Activated CD4-positive, alpha-beta memory T cell treated with anti-CD3 and anti-CD28 coated beads for 36 hours (primary cell): ENCODE measurements at places on chromosomes 13 and 19.

DNA sequence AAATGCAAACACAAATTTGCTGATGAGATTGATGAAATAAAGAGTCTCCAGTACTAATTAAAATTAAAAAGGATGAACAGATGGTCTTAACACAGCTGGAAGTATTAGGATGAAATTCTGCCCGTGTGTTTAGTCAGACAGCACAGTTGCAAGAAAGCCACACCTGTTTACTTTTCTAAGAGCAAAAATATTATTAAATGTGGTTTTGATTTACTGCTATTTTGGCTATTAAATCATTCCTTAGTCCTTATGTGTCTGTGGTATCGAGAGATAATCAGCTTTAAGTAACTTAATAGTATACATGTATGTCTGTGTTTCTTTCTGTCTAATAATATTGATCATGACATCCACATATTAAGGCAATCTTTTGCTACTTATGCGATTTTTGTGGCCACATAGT lies 494.9 kb downstream of the GPC6 start:
- DNase-seq = no peak

GRCh38 chr13:44429311-44429710 lies 55.7 kb downstream of the SERP2 start:
- DNase-seq = no peak

- DNase-seq = no peak
These were observed 18.5 kb downstream of the KCNRG start for GRCh38 chr13:50033725-50034124.

- no peak for DNase-seq
These were observed 708 bp upstream of the ESD start for GRCh38 chr13:46797501-46798237.

DNA sequence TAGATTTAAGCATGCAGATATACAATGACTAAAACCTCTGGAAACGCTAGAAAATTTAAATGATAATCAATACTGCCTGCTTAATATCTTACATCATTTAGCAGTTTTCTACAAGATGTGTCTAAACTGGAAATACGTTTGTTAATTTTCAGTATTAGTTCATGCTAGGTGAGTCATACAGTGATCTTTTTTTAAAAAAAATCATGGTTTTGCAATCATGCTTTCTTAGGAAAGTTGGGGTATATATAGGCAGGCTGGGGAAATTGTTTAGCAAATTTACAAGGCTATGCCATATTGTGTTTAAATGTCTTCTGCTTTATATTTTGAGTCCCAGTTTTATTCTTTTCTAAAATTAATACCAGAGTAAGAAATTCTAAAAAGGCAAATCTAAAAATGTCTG lies 245.4 kb upstream of the SPRY2 start:
- no peak for DNase-seq

- DNase-seq = peak; percentile 42
These were observed 227.2 kb downstream of the FOXO1 start for GRCh38 chr13:40438999-40439797.

DNA sequence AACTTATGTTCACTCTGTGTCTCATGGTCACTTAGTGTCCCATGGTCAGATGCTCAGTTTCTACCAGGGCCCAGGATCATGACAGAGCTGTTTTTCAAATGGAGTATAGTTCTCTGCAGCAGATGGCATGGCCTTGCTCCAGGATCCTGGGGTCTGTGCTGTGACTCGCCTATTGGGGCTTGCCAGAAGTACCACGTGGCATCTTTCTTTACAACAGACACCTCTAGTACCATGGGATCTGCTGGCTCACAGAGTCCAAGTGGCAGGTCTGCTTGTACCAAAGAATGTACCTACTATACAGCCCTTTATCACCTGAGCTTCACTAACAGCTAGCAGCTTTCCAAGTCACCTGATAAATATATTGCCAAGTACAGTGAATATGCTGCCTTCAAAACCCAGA lies 6.0 kb upstream of the RNF6 start:
- no peak for DNase-seq

GRCh38 chr19:10871711-10872545 lies 575 bp downstream of the CARM1 start:
- DNase-seq = peak; percentile 37

DNA sequence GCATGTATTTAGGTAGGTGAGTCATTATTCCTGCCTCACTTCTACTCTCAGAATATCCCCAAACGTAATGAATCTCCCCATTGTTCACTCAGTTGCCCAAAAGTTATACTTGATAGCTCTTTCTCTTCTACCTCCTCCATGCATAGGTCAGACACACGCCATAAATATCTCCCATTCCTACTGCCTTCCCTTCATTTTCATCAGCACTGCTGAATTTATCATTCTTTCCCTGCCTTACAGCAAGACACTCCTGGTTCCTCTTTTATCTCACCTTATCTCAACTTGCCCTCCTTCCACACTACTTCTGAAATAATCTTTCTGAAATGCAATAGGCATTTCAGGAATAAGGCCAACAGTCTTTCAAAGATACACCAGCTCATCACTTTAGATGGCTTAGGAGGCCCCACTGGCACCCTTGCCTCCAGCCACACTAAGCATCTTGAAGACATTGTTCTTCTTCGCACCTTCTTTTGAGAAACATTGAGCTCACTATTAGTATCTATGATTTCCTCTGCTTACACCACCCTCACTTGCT lies 333.9 kb downstream of the MYO16 start:
- DNase-seq = no peak

DNA sequence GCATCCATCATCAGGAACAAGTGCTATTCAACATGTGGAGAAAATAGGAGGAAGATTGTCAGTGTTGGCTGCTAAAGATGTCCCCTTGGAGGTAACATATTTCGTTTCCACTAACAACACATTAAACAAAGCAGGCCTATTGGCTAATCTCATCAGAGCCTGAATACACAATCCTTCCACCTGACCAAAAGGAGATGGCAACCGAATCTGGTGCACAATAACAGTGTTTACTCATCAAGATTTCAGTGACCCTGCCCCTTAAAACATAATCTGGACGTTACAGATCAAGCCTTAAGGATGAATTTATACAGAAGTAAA lies 582.5 kb downstream of the EFNB2 start:
- DNase-seq = no peak

- no peak for DNase-seq
These were observed 102.7 kb downstream of the SLAIN1 start for GRCh38 chr13:77800219-77800618.

DNA sequence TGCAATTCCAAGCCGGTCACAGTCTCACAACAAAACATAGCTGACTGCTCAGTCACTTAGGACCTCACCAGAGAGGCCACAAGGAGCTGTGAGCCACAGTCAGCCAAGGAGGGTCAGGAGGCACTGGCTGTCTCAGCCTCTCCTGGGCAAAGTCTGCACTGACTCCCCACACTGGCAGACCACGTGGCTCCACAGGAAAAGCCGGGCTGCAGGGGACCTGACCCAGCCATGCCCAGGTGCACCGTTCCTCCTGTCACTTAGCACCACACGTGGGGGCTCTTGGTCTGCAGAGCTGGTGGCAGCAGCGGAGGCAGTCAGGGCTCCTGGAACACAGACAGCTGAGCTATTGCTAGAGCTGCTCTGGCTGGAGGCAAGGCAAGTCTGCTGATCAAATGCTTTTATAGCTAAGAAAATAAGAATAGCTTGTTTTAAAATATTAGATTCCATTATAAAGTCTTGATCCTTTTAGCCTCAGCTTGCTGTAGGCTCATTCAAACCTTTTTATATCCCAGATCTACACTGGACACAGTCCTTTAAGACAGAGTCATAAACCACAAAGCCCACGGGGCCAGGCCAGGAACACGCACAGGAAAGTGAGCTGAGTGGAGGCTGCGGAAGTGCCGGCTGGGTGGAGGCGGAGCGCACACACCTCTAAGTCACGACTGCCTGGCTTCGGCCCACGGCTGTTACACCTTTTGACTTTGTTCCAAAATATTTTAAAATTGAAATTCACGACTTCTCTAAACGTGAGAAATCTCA lies 744.1 kb downstream of the UQCRFS1 start:
- no peak for DNase-seq

DNA sequence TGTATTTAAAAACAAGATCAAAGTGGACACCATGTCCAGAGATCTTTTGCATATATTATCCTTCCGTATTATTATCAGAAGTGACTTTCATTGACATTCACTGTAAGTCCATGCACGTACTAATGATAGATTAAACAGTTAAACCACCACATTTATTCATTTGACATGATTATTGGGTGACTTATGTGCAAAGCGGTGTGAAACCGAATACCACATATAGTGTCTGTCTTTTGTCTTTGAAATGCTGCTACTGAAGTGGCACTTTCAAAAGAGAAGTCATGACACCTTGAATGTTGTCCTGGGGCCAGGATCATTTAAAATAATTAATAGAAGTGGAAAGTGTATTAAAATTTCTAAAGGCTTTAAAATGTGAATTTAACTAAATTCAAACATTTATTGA lies 100.1 kb downstream of the ERCC5 start:
- no peak for DNase-seq

DNA sequence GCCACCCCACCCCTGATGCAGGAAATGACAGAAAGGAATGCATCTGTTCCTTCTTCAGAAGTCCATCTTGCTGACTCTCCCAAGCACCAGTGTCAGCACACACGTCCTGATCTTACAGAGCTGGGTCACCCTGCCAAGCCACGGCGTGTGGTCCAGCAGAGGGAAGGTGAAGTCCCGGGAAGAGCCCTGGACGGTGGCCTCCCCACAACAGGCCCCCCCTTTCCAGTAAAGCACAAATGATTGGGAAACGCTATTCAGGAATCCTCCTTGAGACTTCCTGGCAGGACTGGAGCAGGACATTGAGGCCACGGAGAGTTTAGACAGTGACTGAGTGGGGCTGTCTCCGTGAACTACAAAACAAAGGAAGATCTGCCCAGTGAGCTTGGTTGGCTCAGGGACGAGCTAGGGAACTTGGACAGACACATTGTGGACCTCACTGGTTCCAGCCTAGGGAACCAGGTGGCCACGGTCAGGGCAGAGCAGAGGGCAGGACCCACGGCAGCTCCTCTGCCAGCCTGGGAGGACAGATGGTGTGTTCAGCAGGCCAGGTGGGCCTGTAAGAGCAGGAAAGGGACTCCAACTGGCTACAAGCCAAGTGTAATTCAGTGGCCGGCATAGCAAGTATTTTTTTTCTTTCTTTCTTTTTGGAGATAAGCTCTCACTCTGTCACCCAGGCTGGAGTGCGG lies 41.7 kb downstream of the ELL start:
- DNase-seq = no peak

DNA sequence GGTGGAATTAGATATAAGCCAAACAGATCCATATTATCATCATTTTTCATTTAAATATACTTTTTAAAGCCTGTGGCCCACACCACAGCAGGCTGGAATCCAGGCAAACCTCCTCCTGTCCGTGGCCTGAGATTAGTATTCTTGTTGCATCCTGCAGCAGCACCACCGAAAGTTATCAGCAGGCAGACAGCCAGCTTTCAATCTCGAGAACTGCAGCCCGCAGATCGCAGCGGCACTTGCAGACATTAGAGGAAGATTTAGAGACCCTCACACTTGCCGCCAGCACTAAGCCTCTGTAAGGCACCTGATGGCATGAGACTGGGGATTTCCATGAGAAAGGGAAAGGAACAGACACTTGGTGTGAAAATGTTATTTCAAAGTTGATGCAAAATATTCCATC lies 7.4 kb downstream of the DHRS12 start:
- DNase-seq = no peak

GRCh38 chr13:84973661-84974060 lies 825.6 kb downstream of the SLITRK6 start:
- no peak for DNase-seq

- no peak for DNase-seq
These were observed 19.0 kb downstream of the PNPLA6 start for GRCh38 chr19:7554565-7554964.

DNA sequence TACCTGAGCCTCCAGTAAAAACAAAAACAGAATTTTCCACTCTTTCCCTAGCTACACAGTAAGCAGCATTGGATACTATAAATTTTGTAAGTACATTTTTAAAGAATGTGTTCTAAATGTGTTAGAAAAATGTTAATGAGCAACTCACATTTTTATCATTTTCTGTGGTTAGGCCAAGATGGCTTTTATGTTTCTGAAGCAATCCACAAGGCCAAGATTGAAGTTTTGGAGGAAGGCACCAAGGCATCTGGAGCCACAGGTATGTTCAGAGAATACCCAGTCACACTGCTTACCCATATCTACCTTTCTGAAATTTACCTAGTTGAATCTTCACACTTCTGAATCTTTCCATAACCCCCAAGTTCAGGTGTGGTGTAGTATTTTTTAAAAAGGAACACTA lies 21.6 kb downstream of the SERPINE3 start:
- no peak for DNase-seq
